Activated CD4-positive, alpha-beta T cell treated with anti-CD3 and anti-CD28 coated beads, Interleukin-10, Interleukin-2, amounts not matched to agents 100 ng/mL and 50 ng/mL, durations not matched to agents 16 hours and 8 hours (primary cell): ENCODE measurements at places on chromosomes 2 and 18.
A peak's percentile ranks its signal among the peaks of the same experiment; 100 is the strongest.

DNA sequence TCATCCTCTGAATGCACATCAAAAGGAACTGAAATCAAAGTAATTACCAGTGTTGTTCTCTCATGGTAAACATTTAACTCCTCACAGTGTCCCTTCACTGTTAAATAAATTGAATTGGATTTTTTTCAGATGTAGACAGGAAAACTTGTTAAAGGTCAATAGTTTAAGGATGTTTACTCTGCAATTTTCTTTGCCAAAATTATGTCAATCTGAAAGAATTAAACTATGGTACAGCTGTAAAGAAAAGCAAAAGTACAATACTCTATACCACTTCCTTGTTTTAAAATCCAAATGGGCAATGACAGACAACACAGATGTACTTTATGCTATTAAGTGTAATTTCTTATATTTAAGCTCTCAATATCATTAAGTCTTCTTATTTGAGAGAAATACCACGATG, 153.2 kb downstream of the WDPCP start:
- no peak for DNase-seq

GRCh38 chr18:39713961-39714360, 2148.4 kb upstream of the CELF4 start:
- DNase-seq: no peak

DNA sequence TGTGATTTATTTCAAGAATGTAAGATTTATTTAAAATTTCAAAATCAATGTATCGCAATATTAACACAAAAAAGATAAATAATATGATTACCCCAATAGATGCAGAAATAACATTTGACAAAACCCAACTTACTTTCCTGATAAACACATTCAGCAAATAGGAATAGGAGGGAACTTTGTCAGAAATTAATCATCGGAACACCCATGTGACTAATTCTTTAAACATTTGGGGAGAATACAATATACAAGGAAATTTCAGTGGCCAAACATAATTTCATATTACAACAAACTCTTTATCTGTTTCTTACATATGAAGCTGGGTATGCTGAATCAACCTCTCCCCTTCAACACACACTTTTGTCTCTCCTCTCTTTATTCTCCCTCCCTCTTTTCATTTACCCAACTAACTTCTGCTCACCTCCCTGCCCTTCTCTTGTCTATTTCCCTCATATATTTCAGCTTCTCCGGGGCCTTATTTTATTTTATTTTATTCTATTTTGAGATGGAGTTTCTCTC, 309.6 kb upstream of the CNTNAP5 start:
- no peak for DNase-seq

GRCh38 chr2:67835266-67835665, 227.5 kb downstream of the C1D start:
- no peak for DNase-seq

DNA sequence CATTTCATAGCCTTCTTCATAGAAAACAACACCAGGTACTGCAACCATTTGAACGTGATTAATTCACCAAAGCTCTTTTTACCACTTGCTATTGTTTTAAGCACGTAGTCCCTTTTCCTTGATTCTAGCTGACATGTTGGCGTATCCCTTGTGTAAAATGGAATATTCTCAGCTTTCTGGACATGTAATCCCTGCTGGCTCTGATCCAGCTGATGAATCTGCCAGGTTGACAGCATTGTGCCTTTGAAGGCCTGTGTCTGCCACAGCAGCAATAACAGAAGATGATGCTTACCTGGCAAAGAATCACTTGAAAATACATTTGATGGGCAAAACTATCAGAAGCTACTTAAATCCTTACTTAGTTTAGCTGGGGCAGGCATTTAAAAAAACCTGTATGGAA, 81.0 kb upstream of the CCDC150 start:
- no peak for DNase-seq

DNA sequence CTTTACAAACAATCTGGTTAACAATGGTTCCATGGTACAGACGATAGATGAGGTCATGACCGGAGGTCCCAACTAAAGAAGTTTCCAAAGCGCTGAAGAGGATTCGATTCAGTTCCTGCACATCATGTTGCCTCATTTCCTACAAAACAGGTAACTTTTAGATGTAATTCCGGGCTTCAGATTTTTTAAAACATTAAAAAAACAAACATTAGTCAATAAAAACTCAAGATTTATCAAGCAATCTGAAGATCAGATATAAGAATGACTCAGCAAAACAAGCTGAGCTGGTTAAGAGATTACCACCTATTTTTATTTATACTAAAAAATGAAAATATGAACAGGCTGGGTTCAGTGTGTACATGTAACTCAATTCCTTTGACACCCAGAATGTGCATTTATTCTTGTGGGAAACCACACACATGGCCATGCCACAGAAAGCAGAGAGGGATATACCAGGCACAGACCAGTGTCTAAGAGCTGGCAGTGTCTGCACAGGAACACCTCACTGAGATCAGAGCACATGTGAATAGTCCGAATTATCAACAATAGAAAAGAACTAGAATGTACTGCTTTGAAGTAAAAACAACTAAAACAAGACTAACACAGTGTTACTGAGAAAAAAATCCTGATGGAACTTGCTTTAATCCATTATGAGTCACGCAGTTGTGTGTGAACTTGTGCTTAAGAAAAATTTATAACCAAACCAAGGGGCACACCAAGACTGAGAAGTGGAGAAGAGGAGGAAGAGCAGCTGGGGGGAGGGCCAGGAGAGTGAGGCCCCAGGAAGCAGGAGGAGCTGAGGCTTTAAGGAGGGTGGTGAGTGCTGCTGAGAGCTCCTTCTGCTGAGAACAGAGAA, 9.5 kb downstream of the USP40 start:
- peak; percentile 42 for DNase-seq

DNA sequence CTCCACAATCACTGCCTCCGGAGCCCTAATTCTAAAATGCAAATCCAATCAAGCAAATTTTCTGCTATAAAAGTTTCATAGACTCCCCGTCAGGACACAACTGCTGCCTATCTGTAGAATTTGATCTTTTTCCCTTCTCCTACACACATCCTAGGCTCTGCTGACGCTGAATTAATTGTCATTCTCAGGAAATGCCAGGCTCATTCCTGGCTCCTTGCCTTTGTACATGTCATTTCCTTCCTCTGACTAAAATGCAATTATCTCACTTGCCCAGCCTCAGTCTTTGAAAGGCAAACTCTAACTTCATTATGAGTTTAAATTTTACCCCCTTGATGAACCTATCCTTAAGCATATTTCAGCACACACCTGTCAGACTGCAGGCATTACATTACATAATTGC, 844.9 kb upstream of the CRIM1 start:
- DNase-seq: no peak

- no peak for DNase-seq
Observed at GRCh38 chr2:241843321-241844065, 15.2 kb downstream of the PDCD1 start.

- peak; percentile 26 for DNase-seq
Observed at GRCh38 chr2:24461685-24462084, 29.4 kb upstream of the NCOA1 start.

DNA sequence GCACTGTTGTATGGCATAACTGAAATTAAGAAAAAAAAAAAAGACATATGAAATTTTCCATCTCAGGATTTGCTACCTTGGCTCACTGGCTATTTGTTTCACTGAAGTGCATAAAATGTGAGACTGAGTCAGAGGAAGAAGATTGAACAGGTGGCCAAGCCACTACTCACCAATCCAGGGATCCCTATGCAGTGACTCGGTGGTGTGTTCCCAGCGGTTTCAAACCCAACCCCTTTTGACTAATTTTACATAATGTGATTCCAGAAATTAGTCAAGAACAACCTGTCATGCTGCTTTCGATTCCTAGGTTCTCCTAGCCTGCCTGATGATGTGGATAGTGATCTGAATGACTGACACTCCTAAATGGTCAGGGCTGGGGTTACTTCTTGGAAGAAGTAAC, 77.3 kb downstream of the KLHL14 start:
- peak; percentile 4 for DNase-seq

DNA sequence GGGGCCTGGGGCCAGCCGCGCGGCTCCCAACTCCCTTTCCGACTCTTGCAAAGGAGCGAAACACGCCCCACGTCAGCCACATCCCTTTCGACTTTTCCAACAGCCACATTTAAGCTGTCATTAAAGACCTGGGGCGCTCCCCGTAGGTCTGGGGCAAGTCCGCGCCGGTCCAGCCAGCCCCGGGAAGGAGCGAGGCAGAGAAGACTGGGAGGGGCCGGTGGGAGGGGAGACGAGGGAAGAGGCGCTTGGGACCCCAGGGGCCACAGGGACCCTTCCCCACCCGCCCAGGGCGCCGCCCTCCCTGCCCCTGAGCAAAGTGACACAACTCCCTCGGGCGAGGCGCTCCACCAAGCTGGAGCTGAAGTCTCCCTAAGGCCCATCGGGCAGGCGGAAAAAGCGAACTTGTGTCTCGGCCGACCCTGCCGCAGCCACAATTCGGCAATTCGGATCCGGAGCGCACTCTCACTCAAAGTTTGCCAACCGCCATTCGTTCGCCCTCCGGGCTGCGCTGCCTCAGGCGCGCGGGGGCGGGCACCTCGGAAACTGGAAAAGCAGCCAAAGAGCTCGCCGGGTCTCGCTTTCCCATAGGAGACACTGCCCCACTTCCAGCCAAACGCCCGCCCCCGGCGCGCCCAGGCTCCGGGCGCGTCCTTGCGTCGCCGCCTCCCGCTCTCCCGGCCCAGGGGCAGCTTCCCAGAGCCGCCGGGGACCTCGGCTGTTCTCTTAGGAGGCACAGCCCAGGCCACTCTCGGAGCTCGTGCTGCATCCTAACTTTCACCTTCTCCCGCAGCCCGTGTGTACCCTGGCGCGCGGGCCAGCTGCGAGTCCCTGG, 1.1 kb upstream of the KCTD1 start:
- peak; percentile 11 for DNase-seq

- no peak for DNase-seq
Observed at GRCh38 chr2:195238826-195239225, 418.2 kb upstream of the SLC39A10 start.

DNA sequence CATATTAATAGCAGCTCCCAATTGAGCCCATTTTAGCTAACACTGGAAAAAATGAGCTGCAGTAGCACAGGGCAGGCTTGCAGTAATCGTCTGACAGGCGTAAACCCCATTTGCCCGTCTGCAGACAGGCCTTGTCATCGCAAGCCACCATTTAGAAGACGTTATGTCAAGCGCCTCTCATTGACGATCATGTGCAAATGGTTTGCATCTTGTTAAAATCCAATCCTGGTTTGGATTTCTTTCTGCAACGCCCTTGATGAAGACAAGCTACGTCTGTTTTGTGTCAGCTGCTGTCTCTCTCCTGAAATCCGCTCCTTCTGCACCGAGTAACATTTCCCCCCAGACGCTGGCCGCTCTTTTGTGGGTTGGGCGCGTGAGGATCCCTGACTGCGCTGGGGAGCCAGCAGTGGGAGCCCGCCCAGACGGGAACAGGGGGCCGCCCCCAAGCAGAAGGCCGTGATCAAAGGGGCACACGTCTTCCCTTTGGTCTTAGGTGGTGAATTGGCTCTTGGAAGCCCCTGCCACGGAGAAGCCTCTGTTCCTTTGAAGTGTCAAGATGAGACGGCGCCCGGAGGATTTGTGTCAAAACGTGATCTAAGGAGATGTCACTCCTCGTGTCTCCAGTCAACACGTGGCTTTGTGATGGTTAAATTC, 84.2 kb upstream of the GPC1 start:
- DNase-seq: no peak

- no peak for DNase-seq
Observed at GRCh38 chr2:217027414-217027813, 167.6 kb upstream of the TNP1 start.

GRCh38 chr2:45388541-45389100, 222.4 kb downstream of the SRBD1 start:
- no peak for DNase-seq

DNA sequence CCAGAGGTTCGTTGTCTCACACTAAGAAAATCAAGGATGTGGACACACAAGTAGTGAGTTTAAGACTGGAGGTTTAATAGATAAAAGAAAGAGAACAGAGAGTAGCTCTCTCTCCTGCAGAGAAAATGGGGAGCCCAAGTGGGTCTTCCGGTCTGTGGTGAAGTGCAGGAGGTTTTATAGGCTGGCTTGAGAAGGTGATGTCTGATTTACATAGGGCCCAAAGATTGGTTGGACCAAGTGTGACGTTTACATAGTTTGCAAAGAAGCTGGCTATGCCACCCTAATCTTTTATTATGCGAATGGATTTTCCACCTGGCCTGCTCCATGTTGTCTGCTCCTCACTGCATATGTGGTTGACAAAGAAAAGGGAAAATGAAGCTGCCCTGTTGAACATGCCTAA, 430.4 kb upstream of the TRIB2 start:
- no peak for DNase-seq

DNA sequence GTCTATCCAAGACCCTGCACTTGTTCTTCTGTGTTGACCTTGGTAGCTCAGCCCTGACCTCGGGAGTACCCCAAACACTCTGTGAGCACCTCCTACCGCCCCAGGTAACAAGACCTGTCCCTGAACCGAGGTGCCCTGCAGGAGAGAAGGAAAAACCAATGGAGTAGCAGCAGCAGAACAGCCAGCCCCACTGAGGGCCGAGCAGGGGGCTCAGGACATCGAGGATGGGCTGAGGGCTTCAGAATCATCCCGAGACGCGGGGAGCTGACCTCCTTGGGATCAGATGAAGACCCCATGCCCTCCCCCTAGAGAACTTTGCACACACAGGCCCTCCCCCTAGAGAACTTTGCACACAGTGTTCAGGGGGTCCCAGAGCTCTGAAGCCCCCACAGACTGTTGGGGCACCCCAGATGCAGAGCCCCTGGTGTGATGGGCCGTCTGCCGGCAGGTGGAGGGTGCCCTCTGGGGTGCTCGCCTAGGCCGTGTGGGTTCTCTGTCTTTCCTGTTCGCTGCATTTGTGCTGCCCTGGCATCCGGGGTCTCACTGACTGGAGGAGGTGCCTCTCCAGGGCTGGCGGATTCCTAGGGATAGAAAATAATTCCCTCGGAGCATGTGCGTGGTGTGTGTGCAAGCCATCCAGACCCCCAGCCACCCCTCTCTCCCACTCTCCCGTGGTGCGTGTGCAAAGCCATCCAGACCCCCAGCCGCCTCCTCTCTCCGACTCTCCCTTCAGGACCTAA, 189.1 kb downstream of the TWIST2 start:
- DNase-seq: no peak

GRCh38 chr2:177589186-177589585, 196.6 kb downstream of the AGPS start:
- no peak for DNase-seq

- no peak for DNase-seq
Observed at GRCh38 chr18:46169464-46169941, 65.3 kb downstream of the HAUS1 start.

DNA sequence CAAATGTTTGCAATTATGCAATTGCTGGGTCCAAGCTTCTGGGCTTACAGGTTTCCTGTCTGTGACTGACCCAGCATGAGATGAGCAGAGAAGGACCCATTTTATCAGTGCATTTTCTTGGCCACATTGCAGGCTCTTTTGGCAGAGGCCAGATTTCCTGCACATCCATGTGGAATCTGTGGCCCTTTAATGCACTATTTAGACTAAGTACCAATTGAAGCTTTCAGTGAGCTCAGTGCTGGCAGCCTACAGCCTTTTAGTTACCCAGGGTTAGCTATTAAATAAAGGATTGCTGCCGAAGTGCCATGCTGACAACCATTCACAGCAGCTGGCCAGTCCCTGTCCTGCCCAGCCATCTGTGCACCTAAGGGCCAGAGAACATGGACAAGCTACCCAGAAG, 165.0 kb downstream of the ANKRD30B start:
- no peak for DNase-seq
